T1000 (cell line): ENCODE measurements at places on chromosomes 7 and 10.

GRCh38 chr10:23512355-23513058 is 73.6 kb downstream of the OTUD1 start:
- no peak for DNase-seq

DNA sequence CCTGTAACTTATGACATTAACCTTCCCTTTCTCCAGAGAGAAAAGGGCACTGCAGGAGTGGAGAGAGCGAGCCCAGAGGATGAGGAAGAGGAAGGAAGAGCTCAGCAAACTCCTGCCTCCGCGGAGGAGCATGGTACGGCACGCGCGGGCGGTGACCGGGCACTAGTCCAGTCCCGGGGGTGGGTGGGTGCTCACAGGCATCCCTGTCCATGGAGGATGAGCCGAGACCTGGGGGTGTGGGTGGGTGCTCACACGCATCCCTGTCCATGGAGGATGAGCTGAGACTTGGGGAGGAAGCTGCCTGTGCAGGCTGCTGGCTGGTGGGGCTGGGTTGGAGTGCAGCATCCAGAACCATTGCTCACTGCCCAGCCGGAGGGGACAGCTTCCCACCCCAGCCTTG is 23.8 kb downstream of the LRRC27 start:
- DNase-seq, result no peak

GRCh38 chr10:36349445-36350078 is 707.5 kb upstream of the FZD8 start:
- peak; percentile 49 for DNase-seq

DNA sequence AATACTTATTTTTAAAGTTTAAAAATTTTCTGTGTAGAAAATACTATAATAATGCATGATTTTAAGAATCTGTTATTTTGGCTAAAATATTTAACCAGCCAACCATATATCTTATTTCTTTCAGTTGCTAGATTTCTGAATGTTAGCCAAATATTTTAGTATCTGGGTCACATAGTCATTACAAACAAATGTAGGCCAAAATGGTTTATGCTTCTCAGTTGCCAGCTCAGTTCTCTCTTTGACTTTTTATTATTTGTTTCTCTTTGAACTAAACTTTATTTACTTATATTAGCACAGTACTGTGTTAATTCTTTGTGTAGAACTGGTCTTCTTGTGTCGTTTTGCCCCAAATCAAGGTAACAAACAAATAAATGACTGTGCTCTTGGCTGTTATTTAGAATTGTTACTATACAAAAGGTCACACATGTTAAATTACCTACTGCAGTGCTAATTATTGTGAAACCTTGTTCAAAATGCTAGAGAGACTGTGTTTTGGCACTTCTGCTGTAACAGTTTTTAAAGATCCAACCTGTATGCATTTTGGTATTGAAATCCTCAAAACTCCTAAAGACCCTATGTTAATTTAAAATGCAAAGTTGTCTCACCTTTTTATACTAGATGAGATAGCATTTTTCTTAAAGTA is 39.8 kb downstream of the ZEB1 start:
- DNase-seq, result no peak

DNA sequence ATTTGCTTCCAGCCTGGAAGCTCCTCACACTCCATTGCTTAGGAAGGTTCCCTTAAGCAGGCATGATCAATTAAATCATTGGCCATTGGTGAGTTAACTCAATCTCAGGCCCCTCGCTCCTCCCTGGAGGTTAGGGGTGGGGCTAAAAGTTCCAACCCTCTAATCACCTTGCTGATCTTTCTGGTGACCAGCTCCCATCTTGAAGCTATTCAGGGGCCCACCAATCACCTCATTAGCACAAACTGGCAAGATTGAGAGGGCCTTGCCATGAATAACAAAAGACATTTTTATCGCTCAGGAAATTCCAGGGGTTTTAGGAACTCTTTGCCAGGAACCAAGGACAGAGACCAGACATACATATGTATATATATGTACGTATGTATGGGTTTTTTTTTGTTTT is 58.4 kb downstream of the AGK start:
- no peak for DNase-seq

GRCh38 chr7:141708351-141708750 is at the start of gene WEE2:
TSS of gene WEE2 (plus strand) at chr7:141708353. CDS start at chr7:141708759, 406 bp downstream.
- DNase-seq, result no peak
